HT-29 (cell line): ENCODE measurements at places on chromosomes 2 and 18.

- no peak for DNase-seq
Measured at GRCh38 chr2:181457741-181458425, 697 bp downstream of the ITGA4 start.

DNA sequence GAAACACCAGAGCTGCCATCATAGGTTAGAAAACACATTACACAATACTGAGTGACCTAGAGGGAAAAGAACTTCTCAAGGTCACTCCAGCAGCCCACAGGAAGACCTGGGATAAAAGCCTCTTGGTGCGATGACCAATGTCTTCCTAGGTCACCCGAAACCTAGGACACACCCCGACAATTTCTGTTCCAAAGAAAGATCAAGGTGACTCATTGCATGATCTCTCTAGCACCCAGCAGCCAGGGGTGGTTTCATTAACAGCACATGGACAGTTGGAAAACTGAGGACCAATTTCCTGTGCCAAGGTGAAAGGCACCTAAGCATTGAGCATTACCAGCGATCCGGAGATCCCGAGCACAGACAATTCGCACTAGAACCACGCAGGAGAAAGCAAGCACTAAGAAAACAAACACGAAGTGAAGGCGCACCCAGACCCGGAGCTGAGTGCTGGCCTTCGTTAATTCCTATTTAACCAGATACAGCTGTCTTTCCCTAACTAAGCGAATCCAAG is 1.5 kb downstream of the CACNB4 start:
- DNase-seq, result no peak

DNA sequence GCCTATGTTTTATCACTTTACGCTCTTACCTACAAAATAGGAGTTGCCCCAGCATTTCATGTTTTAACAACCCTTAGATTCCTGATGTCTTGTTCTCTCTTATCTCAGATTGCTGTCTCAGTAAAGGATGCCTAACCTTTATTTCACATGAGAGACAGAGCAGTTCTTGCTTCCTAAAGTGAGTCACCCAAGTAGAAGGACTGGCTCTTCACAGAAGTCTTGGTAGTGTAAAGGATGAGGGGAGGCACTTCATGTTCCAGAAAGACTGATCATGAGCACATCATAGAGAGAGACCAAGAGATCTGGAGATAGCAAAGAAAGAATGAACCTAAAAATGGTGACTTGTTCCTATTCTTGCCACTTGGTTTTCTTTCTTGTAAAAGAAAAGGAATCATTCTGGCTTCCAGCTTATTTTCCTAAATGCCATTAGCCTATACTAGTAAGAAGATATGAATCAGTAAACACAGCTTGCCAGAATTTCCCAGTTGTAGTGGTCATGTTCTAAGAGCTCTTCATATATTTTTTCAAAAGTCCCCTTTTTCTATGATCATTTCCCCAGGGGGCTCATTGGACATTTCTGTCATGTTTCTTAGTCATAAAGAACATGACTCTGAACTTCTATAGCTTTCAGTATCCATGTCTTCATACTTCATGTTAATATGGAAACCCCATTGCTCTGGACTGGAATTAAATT is 54.9 kb downstream of the MAPRE2 start:
- no peak for DNase-seq

DNA sequence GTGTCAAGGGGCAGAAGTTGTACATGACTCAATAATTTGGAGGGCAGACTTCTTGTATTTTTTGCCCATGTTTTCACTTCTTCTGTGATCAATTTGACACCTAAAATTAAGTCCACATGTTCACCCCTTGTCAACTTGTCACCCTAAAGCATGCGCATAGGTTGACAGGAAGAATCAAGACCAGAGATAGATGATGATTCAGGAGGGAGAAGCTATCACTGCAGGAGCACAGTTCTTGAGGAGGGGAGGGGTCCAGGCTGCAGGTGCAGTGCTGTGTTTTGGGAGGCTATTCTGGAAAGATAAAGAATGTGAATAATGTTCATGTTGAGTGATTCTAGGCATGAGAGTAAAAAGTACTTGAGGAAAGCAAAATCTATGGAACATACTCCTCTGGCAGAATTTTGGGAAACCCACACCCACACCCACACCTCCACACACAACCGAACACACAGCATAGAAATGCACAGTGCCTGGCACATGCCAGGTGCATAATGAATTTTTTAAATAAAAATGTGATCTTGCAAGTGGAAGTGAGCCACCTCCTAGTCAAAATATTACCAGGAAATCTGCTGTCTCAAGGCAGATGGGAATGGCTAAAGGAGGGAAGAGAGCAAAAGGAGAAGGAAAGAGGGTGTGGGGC is 249.2 kb upstream of the MEX3C start:
- no peak for DNase-seq

GRCh38 chr2:287911-288757 is at the start of gene ALKAL2:
Gene ALKAL2 (minus strand): TSS chr2:288091. CDS start chr2:287835, 256 bp downstream.
- DNase-seq, result no peak

GRCh38 chr2:11904029-11904428 is 157.6 kb downstream of the LPIN1 start:
- DNase-seq, result no peak

DNA sequence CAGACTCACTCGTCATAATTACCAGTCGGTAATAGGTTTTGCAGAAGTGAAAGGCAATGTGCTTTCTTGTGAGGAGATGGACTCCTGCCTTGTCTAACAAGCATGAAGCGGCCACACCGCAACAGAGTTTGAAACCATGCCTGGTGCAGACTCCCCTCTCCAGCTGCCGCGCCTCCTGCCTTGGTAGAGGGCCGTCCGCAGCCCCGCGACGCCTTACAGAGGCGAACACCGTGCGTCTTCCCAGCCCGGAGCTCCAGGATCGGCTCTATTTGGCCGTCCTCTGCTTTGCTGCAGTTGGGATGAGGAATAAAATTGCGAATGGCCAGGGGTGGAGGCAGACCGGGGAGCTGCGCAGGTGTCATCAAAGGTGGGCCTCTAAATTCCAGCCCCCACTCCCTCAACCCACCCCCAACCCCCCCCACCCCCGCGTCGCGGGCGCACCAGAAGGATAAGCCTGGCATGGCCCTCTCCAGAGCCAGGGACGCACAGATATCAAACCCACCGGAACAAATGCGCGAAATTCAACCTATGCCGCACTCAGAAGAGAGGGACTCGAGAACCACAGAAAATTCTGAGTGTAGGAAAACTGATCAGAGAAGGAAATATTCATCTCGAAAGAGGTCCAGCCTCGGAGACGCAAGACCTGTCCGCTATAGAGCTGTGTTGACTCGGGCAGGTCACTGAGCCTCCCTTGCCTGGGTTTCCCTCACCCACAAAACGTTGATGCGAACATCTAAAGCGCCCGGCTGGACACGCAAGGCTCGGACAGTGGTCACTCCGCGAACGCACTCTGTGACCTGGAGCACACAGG is 1.1 kb downstream of the TRABD2A start:
- no peak for DNase-seq

DNA sequence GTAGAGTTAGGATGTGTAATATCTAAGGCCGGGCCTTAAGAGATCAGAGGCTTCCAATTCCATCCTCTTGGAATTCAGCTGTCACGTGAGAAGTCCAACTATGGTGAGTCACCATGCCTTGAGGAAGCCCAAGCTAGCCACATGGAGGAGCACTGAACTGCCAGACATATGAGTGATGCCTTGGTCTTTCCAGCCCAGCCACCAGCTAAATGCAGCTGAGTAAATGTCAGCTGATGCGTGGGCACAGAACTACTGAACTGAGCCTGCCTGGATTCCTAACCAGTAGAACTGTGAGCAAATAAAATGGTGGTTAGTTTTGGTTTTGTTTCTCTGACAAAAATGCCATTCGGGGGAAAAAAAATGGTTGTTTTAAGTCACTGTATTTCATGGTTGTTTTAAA is 153.7 kb upstream of the SERTAD2 start:
- peak; percentile 53 for DNase-seq

DNA sequence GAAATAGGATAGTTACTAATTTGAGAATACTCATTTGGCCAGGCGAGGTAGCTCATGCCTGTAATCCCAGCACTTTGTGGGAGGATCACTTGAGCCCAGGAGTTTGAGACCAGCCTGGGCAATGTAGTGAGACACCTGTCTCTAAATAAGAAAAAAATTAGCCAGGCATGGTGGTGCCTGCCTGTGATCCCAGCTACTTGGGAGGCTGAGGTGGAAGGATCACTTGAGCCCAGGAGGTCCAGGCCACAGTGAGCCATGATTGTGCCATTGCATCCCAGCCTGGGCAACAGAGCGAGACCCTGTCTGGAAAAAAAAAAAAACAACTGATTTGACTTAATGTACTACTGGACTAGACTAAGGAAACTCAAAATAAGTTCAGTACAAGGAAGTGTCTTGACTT is 32.7 kb upstream of the ZNF638 start:
- no peak for DNase-seq

- no peak for DNase-seq
Measured at GRCh38 chr18:10249801-10250200, 204.6 kb upstream of the APCDD1 start.

DNA sequence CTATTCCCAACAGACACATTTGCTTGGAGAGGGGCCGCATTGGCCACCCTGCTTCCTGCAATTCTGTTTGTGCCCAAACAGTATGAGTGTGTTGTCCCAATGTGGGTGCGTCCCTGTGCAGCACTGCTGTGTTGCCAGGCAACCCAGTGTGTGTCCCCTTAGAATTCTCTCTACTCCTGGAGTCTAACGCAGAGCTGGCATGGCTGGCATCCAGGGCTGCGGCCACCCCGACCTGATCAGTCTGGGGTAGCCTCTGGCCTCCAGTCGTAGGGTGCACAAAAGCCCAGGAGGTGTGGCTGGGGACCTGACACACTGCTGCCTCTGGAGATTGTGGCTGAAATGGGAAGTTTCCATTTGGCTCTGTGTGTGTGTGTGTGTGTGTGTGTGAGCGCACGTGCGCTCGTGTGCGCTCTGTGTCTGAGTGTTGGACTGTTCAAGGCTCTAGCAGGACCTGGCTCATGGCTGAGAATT is 48.0 kb downstream of the TEX44 start:
- DNase-seq, result peak; percentile 50

DNA sequence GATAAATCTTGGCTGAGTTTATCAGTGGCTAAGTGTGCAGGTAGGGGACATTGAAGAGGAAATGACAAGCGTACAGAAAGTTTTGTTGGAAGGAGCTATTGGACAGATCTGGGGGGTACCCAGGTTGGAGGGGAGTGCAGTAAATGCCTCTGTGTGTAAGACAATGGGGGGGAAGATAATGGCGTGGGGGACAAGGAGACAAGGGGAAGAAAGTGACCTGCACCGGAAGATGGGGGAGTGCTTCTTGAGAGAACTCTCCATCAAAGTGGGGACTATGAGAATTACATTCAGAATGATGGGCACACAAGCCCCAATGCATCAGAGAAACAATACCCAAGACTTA is 190.0 kb downstream of the ALPK2 start:
- no peak for DNase-seq

DNA sequence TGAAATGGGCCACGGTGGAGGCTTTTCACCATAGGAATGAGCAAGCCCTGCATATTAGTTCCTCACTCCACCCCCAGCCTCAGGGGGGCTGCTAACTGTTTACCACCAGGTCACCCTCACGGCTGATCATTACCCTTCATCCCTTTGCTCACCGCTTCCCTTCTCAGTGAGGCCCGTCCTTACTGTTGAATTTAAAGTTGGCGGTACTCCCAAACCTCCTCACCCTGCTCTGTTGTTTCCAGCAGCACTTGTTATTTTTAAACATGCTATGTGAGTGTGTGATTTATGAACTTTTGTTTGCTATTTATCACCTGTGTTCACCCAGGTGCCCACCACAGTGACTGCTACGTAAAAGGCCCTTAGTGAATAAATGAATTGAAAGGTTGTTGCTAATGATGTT is 243.6 kb downstream of the ZNF407 start:
- DNase-seq, result no peak

GRCh38 chr2:133286326-133286922 is 281.8 kb downstream of the NCKAP5 start:
- DNase-seq, result no peak

DNA sequence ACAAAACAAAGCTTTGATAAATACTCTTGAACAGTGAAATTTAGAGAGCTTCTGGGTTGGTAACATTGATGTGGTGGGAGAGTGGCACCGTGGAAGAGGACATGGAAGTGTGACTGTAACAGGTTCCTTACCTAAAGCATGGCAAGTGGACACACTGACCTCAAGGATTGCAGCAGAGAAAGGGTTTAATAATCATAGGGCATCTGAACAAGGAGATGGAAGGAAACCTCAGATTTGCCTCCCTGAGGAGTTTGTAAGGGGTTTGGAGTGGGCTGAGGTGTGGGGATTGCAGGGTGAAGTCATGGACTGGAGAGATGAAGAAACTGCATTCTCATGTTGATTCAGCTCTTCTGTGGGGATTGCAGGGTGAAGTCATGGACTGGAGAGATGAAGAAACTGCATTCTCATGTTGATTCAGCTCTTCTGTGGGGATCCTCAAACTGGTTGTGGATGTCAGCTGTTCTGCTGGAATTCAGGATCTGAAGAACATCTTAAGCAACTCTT is 83.8 kb upstream of the TLK1 start:
- DNase-seq, result no peak

DNA sequence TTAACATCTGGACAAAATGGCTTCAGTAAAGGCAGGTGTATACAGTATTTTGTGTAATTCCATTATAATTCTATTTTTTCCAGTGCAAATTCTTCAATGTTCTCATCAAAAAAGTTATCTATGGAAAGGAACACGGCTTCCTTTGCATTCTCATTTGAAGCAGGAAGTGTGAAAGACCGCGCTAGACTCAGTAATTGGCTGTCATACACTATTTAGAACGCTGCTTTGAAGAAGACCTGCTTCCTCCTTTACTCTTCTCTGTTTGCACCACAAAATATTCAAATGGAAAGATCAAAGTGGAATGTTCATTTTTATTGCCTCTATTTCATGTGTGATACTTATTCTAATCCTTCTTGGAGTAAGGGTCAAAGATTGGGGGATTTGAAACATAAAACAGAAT is 883.7 kb downstream of the TSN start:
- no peak for DNase-seq

DNA sequence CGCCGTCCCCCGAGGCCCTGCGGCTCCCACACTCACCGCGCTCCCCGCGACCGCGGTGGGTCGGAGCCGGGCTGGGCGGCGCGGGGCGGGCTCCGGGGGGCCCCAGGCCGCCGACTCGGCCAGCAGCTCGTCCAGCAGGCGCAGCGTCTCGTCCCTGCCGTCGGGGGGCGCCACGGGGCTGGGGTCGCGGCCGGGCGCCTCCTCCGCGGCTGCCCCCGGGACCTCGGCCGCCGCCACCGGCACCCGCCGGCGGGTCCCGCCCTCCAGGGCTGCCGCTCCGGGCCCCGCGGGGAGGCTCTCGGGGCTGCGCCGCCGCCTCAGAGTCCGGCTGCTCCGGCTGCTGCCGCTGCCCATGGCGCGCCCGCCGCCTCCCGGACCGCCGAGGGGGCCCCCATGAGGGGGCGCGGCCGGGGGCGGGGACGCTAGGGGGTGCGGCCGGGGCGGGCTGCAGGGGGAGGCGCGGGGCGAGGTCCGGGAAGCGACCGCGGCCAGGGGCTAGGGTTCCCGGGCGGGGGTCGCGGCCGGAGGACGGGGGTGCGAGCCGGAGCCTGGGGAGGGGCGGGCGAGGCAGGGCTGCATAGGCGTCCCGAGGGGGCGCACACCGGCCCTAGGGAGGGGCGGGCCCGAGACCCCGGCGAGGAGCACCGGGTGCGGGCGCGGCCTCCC is at the start of gene CYS1:
Gene CYS1 (minus strand): TSS at position 542 of the 666 bp plus-strand sequence. CDS start 188 bp downstream, at position 354.
- DNase-seq, result no peak

- no peak for DNase-seq
Measured at GRCh38 chr18:6729247-6730091, at the start of gene ARHGAP28. Gene ARHGAP28 (plus strand): TSS chr18:6729716. CDS start chr18:6729822, 106 bp downstream.
